Posterior vena cava (tissue), 2 donors: ENCODE measurements at places on chromosomes 2 and 18. TPM values are rescaled to one million over a fixed set of nuclear protein-coding genes. Genes with fewer than 3 reads are reported as not detected.

The MEIS1 gene
- total RNA-seq = 63.4 TPM

The PER2 gene
- total RNA-seq = 10.1 TPM

DNA sequence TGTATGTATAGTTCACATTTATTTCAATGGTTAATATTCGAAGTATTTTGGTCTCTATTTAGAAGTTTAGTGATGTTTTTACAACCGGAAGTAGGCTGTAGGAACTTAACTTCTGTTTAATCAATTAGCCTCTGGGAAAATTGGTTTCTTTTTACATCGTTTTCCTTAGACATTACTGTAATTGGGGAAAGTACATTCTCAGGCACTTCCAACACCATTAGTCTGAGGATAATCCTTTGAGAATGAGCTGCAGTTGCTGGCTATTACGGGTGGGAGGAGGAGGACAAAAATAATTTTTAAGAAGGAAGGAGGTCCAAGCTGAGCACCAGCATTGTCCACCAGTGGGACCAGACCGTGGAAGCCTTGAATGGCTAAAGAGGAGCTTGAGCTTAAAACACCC lies 70.4 kb upstream of the ST3GAL5 start:
- DNase-seq = no peak

- no peak for DNase-seq
These were observed 191.6 kb downstream of the DCDC2C start for GRCh38 chr2:3895021-3895420.

GRCh38 chr2:27921880-27922547 lies 31.5 kb downstream of the BABAM2 start:
- no peak for DNase-seq
